ENCODE measurements at places on chromosomes 7 and 10.

DNA sequence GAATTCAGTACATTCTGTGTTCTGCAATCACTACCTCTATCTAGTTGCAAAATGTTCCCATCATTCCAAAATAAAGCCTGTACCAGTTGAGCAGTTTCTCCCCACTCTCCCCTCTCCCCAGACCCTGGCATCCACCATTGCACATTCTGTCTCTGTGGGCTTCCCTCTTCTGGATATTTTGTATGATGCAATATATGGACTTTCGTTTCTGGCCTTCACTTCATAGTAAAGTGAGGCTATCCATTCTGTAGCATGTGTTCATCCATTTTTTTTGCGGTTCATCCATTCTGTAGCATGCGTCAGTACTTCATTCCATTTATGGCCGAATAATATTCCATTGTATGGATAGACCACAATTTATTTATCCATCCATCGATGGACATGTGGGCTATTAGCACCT, 9.5 kb upstream of the CYP3A4 start:
- no peak for DNase-seq

DNA sequence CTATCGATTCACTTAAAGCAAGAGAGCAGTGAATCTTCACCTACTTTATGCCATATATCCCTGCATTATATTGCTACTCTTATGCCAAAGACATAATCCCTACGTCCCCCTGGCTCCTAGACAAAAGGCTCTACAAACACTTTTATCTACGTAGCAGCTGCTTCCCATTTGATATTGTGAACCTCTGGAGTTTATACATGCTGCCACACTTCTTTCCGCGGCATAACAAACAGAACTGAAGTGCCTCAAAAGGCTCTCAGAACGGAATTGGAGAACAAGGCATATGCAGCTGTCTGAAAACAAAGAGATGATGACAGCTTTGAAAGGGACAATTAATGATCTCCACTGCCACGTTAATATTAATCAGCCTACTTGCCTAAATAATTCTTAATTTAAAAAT, 985.6 kb upstream of the LRRN3 start:
- DNase-seq = no peak

GRCh38 chr10:70193391-70193844, 23.1 kb upstream of the SAR1A start:
- no peak for DNase-seq

DNA sequence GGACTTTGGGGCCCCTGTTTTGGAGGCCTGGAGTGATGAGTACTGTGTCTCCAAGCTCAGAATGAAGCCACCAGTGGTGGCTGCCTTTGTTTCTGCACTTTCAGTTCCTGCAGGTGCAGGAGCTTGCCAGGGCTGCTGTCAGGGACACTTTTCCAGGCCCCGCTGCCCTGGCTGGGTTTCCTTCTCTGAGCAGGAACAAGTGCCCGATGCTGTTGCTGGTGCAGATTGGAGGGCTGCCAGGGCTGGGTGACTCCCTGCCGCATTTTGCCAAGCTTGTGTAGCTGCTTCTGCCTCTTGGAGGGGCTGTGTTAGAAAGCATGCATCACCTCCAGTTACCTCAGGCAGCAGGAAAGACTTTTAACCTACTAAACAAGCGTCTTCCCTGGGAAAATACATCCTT, 211.1 kb downstream of the MGMT start:
- DNase-seq = no peak

GRCh38 chr7:73517241-73517995, 4.7 kb downstream of the BAZ1B start:
- DNase-seq = no peak

GRCh38 chr7:32519763-32520162, 24.5 kb downstream of the AVL9 start:
- DNase-seq = no peak

GRCh38 chr7:63040336-63040735, 958.3 kb upstream of the ZNF722 start:
- DNase-seq = no peak

GRCh38 chr10:2949221-2949947, 118.0 kb upstream of the PFKP start:
- no peak for DNase-seq

DNA sequence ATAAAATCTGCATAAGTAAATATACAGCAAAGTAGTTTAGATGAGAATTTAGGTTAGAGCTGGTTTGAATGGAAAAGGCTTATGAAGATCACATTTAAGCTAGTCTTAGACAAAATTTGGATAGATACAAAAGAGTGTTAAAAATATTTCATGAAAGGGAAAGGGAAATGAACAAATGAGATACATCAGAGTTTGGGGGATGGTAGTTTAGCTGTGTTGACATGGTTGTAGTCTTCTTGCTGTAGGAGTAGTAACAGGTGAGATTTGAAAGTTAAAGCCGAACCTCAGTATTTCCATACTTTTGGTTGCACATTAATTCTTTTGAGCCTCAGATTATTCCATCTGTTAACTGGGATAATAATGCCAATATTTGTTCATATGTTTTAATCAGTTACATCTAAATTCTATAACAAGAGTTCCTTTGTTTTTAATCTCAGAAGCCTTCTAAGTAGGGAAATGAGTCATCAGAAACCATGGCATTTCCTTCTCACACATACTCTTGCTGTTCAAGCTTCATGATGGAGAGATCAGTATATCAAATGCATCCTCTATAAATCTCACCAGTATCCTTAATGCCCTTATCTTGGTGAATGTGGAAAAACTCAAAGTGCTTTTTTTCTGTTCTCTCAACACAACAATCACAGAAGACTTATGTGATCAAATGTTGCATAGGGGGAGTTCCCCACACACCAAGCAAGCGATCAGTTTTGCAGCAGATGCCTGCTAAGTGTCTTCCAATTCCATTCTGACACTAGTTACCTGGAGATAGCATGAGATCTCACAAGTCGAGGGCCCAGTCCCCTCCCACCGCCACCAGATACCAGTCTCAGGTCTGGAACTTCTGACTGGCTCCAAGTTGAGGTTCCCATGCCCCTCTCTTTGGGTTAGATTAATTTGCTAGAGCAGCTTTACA, 84.7 kb downstream of the MAPK8 start:
- no peak for DNase-seq

DNA sequence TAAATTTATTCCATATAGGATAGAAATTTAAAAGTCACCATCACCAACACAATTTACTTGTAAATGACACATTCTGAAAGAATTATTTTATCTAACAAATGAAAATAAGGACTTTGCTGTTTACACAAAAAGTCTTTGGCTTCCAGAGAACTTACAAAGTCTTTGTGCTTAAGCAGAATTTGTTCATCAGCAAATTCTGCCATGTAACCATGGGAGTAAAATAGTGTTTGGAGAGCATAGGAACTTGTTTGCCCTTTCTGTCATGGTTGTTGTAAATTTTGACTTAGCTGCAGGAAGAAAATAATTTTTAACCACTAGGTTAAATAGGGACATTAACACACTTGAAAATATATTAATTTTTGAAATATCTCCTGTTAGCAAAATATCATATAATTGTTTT, 15.2 kb downstream of the FGL2 start:
- no peak for DNase-seq

DNA sequence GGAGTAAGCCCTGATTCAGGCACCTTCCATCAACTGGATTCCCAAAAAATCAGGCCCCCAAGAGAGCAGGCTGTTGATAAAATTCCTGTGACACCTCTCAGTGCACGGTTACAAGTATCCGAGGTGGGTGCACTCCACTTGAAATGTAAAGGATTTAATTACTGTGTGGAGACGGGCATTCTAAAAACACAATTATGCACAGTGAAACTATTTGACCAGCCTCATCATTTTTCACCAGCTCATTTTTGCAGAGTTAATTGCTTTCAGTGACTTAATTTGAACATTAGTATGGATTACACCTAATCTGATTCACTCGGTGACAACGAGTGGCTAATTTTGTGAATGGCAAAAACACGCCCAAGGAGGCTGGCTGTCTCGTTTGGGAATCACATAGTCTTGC, 2.3 kb downstream of the FOXL3 start:
- DNase-seq = no peak
